ENCODE measurements at places on chromosomes 16 and 17.

DNA sequence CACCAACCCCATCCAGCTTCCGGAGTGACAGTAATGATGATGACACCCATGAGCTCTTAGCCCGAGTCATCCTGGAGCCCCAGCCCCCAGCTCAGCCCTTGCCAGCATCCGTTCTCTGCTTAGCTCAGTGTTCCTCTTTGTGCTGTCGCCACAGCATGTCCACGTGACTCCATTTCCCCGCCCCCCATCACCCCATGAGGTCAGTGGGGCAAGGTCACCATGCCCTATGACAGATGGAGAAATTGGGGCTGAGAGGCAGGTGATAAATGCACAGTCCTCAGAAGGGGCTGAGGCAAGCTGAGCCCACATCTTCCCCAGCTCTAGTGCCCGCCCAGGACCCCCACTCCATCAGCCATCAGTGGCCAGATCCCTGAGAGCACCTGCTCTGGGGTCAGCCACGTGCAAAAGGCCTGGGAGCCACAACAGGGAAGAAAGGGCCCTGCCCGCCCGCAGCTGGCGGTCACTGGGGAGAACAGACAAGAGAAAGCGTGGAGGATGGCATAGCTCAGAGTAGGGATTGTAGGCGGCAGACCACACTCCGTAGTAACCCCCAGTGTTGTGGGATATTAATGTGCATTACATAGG, 17.1 kb downstream of the ITGB4 start:
- DNase-seq: peak; percentile 95

DNA sequence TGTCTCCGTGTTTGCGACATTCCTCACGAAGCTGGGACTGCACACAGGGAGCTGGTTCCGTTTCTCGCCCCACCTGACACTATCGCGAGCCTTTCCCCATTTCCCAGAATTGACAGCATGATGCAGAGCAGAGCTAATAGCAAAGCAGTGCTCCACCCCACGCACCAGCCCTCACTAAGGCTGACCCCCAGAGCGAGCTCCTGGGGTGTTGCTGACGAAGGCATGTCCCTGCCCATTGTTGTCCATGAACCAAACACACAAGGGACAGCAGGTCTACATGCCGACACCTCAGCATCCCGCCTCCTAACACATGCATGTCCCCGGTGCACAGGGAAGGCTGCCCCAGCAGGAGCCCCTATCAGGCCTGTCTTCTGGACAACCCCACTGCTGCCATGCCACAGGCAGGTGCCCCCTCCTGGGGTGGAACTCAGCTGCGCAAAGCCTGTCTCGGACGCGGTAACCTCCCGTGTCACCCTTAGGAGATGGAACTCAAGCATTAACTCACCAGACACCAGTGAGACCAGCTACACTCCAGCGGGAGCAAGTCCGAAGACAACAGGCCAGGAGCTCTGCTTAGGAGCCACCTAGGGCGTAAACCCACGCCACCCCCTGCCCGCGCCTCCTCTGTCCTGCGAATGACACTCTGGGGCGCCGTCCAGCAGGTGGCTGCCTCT, 16.9 kb upstream of the TRAP1 start:
- DNase-seq: no peak

GRCh38 chr16:23967775-23968174, 132.0 kb downstream of the PRKCB start:
- DNase-seq: no peak

DNA sequence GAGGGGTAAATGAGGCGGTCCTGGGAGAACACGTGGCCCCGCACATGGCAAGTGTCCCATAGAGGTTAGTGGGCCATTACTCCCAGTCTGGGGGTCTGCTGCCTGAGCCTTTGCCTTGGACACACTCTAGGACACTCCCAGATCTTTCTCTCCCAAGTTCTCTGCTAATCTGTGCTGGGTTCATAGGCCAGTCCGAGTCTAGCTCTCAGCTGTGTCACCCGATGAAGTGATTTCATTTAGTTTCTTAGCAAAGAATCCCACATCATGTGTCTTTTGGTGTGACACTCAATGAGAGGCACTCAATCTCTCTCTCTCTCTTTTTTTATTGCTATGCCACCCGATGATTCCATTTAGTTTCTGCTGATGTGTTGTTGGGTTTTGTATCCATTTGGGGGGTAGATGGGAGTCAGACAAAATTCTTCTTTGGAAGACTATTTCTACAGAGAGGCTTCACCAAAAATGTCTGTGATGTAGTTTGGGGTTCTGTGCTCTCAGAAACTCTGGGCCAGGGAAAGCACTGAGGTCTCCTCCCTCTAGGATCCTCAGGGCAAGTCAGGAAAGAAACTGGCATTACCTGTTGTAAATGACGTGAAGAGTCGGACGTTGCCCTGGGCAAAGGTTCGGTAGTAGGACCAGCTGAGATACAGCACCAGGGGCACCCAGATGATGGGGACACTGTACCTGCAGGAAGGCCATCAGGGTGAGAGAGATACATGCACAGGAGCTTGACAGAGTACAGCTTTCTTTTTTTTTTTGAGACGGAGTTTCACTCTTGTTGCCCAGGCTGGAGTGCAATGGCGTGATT, 25.2 kb upstream of the MLKL start:
- DNase-seq: no peak

DNA sequence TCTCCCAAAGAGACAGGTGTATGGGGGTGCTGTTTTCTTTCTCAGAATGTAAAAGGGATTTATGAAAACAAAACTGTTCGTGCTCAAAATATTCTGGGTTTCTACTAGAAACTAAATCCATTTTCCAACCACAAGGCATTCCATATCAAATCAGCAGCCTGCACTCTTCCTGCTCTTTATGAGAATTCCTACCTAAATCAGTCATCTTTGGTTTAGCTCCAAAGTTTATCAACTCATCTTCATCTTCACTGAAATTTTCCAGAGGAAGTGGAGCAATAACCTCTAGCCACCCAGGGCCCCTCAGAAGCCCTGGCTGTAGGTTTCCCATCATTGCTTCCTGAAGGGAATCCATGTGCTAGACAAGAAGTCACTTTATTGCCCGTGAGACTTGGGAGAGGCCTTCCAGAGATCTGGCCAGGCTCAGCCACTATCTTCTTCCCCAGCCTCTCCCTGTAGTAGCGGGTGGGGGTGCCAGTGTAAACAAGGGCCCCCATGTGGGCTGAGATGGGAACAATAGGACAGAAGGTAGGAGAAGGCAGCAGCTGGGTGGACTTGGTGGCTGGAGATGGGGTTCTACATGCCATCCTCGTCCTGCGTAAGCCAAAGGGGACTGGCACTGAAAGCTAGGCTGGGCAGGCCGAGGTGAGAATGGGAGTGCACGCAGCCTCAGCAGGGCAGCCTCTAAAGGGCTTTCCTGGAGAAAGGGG, 22.0 kb upstream of the ALDH3A1 start:
- no peak for DNase-seq

- DNase-seq: no peak
Measured at GRCh38 chr16:74480150-74481029, 59.1 kb upstream of the CLEC18B start.

DNA sequence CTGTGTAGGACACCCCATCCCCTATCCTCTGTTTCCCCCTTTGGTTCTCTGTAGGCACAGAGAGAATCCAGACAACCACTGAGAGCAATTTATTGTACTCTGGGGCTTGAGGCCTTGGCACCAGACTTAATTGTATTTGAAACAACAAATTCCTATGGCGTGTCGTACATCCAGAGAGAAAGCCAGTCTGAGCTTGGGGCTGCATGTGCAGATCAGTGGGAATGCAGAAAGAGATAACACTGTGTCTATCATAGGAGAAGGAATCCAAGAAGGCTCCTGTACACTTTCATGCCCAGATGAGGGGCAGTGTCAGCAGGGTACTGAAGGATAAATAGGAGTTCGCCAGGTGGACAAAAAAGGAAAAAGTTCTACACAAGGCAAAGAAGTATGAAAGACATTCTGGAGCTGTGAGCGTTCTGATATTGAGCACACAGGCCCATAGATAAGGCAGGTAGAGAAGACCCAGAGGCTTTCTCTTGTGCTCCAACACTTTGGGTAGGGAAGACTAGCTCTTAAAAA, 22.0 kb upstream of the IL4R start:
- DNase-seq: no peak

Data from suppressor macrophage (primary cell).